GM04503 (cell line): ENCODE measurements at places on chromosomes 3 and 15.

- no peak for DNase-seq
Measured at GRCh38 chr3:180420016-180420415, 181.9 kb upstream of the TTC14 start.

DNA sequence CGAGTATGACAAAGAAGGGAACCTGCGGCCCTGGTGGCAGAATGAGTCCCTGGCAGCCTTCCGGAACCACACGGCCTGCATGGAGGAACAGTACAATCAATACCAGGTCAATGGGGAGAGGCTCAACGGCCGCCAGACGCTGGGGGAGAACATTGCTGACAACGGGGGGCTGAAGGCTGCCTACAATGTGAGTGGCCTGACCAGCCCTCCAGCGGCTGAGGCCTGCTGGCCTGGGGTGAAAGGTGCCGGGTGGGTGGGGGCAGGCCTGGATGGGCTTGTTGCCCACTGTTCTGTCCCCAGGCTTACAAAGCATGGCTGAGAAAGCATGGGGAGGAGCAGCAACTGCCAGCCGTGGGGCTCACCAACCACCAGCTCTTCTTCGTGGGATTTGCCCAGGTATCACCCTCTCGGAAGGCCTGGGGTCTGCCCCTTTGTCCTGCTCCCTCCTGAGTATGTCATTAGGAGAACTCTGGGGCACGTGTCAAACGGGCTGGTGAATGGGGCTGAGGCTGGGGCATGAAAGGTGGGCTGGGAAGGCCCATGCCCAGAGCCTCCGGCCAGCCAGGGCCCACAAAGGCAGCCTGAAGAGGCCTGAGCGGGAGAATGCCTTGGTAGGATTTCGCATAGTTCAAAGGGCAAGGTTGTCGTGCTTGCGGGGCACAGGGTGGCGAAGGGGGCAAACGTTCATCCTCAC, 7.8 kb upstream of the PSMD2 start:
- DNase-seq = no peak

DNA sequence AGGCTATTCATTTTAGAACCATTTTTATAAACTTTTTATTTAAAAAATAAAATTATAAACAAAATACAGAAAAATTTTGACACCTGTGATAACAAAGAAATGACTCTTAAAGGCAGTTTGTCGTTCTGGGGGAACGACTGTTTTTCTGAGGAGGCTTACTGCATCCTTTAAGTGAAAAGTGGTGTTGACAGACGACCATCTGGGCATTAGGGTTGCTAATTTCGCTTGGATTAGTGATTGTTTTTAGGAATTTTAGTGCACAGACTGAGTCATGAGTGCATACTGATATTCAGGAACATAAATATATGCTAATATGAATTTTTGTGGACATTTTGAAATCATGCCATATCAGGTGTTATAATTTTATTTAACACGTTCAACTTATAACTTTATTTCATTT, 28.5 kb downstream of the OSTN start:
- no peak for DNase-seq

GRCh38 chr15:54599386-54599785, 597.4 kb downstream of the RSL24D1 start:
- DNase-seq = no peak

DNA sequence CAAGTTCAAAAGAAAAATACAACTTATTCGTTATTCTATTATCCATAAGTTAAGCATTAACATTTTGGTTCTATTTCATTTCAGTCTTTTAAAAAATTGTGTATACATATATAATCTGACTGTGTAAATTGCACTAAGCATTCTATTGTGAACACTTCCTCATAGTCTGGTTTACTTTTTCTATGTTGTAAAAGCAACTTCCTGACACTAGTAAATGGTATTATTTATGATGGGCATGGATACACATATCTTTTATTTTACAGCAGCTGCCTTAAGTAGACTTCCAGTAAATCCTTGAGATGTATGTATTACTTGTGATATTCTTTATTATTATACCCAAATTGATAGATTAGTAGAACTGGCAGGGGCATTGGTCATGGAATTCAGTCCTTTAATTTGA, 58.2 kb downstream of the FNDC3B start:
- no peak for DNase-seq
